Suppressor macrophage treated with lipopolysaccharide for 4 hours (primary cell): ENCODE measurements at places on chromosomes 2 and 18.
A peak's percentile ranks its signal among the peaks of the same experiment; 100 is the strongest.

DNA sequence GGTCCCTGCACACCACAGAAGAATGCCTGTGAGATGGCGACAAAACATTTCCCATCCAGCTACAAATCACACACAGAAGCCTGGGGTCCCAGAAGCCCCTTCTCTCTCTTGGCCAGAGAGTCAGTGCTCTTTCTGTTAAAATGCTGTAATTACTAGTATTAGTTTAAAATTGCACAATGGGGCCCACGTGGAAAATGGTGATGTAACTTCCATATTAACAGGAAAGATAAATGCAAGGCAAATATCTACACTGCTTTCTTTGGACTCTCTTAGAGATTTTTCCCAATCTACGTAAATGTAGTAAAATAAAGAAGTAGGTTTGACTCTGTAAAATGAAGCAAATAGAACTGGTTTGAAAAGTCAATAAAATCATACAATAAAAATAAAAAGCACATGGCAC lies 113.9 kb upstream of the TFCP2L1 start:
- DNase-seq: peak; percentile 20

DNA sequence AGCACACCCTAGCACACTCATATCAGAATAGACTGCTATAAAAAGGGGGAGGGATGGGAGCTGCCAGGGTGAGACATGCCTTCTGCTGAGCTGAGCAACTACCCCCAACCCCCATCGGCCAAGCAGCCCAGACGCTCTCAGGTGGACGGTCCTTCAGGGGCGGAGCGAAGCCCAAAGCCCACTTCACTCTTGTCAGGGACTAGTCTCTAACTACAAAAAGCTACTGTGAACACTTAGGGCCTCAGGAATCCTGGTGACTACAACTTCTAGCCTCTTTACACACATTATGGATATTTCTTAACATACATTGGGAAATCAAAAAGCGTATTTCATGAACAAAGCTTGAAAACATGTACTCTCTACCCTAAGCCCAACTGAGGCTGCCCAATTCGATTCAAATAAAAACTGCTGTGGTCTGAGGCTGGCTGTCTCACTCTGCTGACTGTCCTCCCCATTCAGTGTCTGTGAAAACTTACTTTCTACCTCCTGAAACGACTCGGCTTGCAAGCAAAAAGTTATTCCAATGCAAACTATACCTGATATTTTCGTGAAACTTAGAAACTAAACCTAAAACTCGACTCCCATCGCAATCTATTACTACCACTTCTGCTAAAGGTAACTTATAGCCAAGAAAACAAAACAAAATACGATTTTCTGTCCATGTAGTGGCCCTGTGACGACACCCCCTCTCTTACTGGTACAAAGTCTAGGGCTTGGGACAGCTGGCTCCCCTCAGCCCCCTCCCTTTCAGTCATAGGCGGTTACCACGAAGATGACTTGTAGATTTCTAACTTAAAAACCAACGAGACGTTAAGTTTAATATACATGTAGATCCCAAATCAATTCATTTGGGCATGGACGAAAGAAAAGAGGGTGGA lies 1.2 kb downstream of the SERTAD2 start:
- peak; percentile 70 for DNase-seq

GRCh38 chr18:20971886-20972267 lies 139.7 kb downstream of the ROCK1 start:
- peak; percentile 32 for DNase-seq

- no peak for DNase-seq
Observed at GRCh38 chr2:4995466-4995865, 696.7 kb upstream of the SOX11 start.

DNA sequence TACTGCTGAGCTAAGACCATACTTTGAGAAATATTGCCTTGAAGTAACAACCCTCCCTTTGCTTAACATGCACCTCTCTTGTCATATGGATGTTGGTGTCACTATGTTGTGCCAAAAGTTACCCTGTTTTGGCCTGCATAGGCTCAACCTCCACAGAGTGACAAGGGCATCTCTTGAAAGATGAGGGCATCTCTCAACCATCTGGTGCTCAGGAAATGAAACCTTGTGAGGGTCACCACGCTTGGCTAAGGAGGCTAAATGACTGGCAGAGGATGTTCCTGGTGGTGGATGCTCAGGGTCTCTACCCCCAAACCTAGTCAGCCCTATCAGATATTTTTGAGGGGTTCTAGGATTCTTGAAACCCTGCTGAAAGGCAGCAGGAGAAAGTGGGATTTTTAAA lies 2.3 kb downstream of the LHCGR start:
- no peak for DNase-seq

- DNase-seq: no peak
Observed at GRCh38 chr2:162184359-162184758, 32.3 kb upstream of the GCG start.

GRCh38 chr2:124530203-124530602 lies 505.1 kb downstream of the CNTNAP5 start:
- DNase-seq: no peak

GRCh38 chr18:35634323-35634722 lies 52.8 kb downstream of the GALNT1 start:
- no peak for DNase-seq
